Activated CD4-positive, alpha-beta T cell treated with anti-CD3 and anti-CD28 coated beads, Interleukin-2, amount 10 ng/mL, durations not matched to agents 24 days and 14 days (primary cell): ENCODE measurements at places on chromosomes 4 and X. TPM values are rescaled to one million over a fixed set of nuclear protein-coding genes. Genes with fewer than 3 reads are reported as not detected.

Gene PORCN
- total RNA-seq = 11.5 and 12.9 TPM in 2 replicates

Gene TMEM144
- total RNA-seq = not detected in 2 replicates

Gene SULT1E1
- total RNA-seq = not detected in 2 replicates

Gene SSX2
- not detected in 2 replicates for total RNA-seq

DNA sequence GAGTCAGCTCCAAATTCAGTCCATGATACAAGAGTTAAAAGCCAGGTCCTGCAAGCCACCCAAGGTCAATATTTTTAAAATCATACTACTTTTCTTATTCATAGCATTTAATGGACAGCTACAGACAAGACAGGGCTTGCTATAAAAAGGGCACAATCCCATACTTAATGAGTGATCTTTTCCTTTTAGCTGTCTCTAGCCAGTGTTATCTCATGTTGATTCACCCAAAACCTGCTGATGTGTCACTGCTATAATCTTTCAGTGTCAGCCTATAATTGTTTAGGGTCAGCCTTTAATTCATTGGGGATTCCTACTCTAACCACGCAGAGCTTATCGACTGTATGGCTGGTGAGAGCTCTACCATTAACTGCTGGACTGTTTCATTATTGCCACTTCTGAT is 51.2 kb upstream of the HCCS start:
- no peak overlapping the region for H3K4me3 ChIP-seq
- no peaks in the 10 kb centered on the region for H3K27me3 ChIP-seq
- H3K4me1 ChIP-seq = no peaks in the 10 kb centered on the region
- no peak for DNase-seq
- no peak overlapping the region for H3K27ac ChIP-seq

DNA sequence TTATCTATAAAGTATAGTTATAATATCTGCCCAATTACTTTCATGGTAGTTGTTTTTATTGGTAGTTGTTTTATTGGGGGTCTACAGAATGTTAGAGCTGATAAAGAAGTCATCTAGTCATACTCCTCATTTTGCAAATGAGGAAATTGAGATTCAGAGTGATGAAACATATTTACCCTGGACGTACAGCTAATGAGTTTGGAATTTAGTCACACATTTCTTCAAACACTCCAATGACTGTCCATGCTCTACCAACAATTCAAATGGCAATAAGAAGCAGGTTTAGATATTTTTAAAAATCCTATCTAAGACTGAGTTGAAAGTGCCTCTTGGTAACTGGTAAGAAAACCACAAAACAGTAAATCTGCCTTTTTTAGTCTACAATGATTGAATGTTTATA is 98.2 kb downstream of the MAGEC1 start:
- H3K36me3 ChIP-seq = no peaks in the 10 kb centered on the region
- no peak for DNase-seq
- H3K4me3 ChIP-seq = no peak overlapping the region

- H3K27ac ChIP-seq = no peak overlapping the region
- no peaks in the 10 kb centered on the region for H3K4me1 ChIP-seq
- no peak for DNase-seq
Observed at GRCh38 chr4:28082686-28083390, 1222.2 kb downstream of the STIM2 start.

DNA sequence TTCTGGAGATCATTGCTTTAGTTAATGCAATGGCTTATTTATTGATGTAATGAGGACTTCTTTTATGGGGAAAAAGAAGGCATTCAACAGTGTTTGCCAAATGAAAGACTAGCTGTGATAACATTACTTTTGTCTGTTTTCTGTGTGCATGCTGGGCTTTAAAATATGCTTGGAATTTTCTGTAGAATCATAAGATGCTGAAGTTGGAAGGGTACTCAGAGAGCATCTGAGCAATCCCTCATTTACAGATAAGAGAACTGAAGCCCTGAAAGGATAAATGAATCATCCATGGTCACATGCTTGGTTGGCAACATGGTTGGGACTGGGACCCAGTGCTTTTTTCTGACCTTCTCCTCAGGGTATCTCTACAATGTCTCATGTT is 31.4 kb upstream of the PITX2 start:
- no peak for DNase-seq
- no peak overlapping the region for H3K4me3 ChIP-seq
- no peak overlapping the region for H3K27ac ChIP-seq
- peaks cover 4% of the 10 kb centered on the region for H3K27me3 ChIP-seq
- H3K4me1 ChIP-seq = no peaks in the 10 kb centered on the region

DNA sequence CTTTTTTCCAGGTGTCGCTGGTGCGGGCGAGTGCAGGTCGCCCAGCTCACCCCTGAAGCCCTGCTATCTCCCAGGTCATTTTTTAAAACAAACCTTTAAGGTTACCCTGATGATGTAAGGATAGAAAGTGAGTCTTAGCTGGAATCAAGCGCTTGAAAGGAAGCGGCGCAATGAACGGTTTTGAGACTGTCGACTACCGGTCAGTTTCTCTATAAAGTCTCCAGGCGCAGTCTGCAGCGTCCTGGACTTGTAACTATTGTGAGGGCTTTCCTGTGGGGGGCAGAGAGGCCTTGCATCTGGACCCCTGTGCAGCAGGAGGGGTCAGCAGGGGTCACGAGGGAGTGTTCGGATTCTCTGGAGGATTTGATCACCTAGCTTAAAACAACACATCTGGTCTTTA is 1.6 kb downstream of the KIT start:
- H3K36me3 ChIP-seq = no peaks in the 10 kb centered on the region
- H3K4me3 ChIP-seq = peak overlapping the region; percentile 81
- peaks cover 65% of the 10 kb centered on the region for H3K27me3 ChIP-seq
- no peak for DNase-seq
- H3K27ac ChIP-seq = no peak overlapping the region

DNA sequence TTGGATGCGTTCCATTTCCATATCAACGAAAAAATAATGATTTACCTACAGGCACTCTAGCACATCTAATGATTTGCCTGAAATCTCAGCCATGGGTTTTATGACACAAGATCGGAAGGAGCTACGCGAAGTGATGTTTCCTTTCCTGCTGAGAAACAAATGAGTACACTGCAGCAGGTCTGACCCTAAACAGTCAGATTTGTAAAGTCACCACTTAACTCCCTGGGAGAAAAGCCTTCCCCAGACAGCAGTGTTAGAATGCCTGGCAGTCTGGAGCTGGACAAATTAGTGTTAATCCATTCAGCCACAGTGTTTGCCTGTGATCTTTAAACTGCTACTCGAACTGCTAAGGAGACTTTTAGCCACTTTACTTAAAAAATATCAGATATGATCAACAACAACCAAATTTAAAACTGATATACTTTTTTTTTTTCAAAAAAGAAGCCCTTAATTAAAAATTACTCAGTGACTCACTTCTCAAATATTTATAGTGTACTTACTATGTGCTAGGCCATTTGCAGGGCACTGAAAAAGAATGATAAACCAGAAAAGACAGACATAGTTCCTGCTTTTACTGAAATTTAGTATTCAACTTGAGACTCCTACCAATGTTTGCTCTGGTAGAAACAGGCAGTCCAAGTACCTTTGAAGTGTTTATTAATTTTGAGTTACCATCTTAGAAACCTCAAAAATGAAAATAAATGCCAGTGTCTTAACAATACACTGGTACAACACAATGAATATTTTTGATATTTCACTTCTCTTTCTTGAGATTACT is 104.5 kb downstream of the SHISA3 start:
- H3K36me3 ChIP-seq = peaks cover 24% of the 10 kb centered on the region
- H3K27me3 ChIP-seq = no peaks in the 10 kb centered on the region
- no peaks in the 10 kb centered on the region for H3K4me1 ChIP-seq
- no peak overlapping the region for H3K4me3 ChIP-seq

GRCh38 chrX:72176981-72177380 is 4.6 kb upstream of the PIN4 start:
- no peaks in the 10 kb centered on the region for H3K36me3 ChIP-seq
- H3K27ac ChIP-seq = no peak overlapping the region
- no peak overlapping the region for H3K4me3 ChIP-seq
- peaks cover 2% of the 10 kb centered on the region for H3K4me1 ChIP-seq
- peaks cover 2% of the 10 kb centered on the region for H3K27me3 ChIP-seq

GRCh38 chr4:138702190-138702824 is 313.3 kb upstream of the NOCT start:
- H3K36me3 ChIP-seq = no peaks in the 10 kb centered on the region
- H3K4me3 ChIP-seq = no peak overlapping the region
- H3K27me3 ChIP-seq = no peaks in the 10 kb centered on the region
- no peaks in the 10 kb centered on the region for H3K4me1 ChIP-seq

DNA sequence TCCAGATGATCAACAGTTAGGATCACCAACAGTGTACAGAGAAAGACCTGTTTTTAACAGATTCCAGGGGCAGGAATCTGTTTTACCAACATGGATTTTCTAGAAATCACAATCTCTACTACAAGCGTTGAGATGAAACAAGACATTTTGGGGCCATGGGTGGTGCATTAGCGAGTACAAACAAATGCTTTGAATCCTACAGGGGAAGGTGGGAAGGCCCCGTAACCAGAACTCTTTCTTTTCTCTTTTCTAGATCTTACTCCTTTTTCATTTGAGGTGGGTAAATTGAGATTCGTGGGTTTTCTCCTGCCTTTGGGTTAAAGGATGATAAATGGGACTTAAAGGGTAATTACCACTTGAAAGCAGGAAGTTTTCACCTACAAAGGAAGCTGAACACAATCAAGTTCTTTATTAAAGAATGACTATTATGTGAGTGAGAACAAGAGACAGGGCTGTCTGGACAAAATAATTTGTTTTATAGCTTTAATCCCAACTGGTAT is 189.9 kb upstream of the ANXA3 start:
- no peak overlapping the region for H3K27ac ChIP-seq
- no peaks in the 10 kb centered on the region for H3K36me3 ChIP-seq
- H3K27me3 ChIP-seq = peaks cover 31% of the 10 kb centered on the region

DNA sequence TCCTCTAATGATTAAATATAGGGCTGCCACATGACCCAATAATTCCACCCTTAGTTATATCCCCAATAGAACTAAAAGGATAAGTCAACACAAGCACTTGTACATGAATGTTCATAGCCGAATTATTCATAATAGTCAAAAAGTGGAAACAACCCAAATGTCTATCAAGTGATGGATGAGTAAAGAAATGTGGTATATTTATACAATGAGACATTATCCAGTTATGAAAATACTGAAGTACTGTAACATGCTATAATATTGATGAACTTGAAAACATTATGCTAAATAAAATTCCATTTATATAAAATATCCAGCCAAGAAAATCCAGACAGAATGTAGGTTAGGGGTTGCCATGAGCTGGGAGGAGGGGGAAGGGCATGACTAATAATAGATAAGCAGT is 436.7 kb upstream of the AADAT start:
- H3K4me1 ChIP-seq = no peaks in the 10 kb centered on the region

DNA sequence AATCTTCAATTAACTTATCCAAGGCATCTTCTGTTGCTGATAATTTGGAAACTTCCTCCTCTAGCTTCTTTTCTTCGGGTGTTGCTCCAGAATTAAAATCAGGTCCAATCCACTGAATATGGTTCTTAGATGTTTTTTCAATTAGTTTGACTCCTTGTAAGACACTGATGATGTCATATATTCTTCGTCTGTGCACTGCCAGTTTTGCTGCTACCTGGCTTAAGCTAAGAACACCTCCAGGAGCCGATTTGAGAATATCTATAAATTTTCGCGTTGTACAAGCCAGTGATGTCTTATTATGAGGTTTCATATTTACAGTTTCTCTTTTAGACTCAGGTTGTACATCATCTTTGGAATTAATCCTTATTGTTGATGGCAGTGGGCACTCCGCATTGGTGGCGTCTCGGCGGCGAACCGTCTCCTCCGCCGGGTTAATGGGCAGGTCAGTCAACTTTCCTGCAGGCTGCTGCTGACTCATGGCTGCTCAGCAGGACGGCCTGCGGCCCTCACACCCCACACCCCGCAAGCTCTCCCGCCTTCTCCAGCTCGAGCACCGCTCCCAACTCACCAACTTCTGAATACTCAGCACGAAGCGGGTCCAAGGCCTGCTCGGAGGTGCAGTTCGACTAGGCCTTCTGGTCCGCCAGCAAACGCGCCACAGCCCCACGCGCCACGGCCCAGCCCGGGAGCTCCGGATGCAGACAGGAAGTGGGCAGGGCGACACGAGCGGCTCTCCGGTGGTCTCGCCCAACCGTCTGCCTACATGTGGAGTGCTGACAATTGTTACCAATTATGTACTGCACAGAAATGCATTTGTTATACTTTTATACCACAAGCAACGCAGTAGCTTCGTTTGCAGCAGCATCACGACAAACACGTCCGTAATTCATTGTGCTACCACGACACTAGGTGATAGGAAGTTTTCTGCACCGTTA is 49.2 kb upstream of the FHL1 start:
- no peak for DNase-seq
- H3K36me3 ChIP-seq = no peaks in the 10 kb centered on the region
- no peaks in the 10 kb centered on the region for H3K27me3 ChIP-seq
- H3K27ac ChIP-seq = no peak overlapping the region
- H3K4me1 ChIP-seq = no peaks in the 10 kb centered on the region

GRCh38 chr4:38034986-38035882 is 75.0 kb downstream of the PTTG2 start:
- H3K4me1 ChIP-seq = no peaks in the 10 kb centered on the region
- H3K27me3 ChIP-seq = no peaks in the 10 kb centered on the region
- H3K4me3 ChIP-seq = no peak overlapping the region
